GM04504 (cell line): ENCODE measurements at places on chromosomes 4 and X.

- no peak for DNase-seq
Measured at GRCh38 chrX:24732766-24733500, 39.2 kb downstream of the POLA1 start.

GRCh38 chr4:72994670-72995069 lies 74.8 kb downstream of the COX18 start:
- no peak for DNase-seq

GRCh38 chr4:56301181-56301996 lies 85.9 kb downstream of the AASDH start:
- peak; percentile 68 for DNase-seq

- DNase-seq, result no peak
Measured at GRCh38 chrX:50115973-50116372, 84.8 kb downstream of the AKAP4 start.

DNA sequence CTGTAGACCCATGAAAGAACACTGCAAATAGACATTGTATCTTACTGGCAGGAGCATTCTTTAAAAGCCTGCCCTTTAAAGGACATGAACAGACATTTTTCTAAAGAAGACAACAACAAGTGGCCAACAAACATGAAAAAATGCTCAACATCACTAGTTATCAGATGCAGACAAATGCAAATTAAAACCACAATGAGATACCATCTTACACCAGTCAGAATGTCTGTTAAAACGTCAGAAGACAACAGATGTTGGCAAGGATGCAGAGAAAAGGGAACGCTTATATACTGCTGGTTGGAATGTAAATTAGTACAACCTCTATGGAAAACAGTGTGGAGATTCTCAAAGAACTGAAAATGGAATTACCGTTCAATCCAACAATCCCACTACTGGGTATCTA lies 77.2 kb downstream of the ATP10D start:
- DNase-seq, result no peak

DNA sequence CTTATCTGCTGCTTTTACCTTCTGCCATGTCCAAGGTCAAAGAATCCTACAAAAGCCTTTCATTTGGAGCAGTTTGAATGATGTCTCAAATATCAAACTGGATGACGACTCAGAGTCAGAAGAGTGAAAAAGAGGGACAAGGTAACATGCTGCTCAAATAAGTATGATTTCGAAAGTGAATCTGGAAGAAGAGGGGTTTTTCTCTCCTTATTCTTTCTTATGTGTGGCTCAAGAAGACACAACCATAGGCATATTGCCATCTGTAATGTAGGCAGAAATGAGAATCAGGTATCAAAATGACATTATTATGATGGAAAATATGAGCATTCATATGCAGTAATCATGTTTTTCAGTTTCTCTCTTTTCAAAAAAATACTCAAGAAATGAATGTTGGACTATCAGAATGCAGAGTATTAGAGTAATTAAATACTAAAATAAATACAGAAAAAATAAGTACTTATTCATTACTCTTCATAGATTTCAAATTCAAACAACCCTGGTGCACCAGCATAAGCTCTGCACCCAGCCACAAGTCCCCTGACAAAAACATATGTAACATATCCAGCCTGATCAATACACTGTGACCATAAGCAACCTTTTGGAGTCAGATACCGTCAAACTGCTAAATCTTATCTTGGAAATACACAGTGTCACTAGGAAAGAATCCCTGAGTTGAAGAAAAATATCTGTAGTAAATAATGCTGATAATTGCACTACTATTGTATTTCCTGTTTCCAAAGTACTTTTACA lies 468.6 kb downstream of the INPP4B start:
- no peak for DNase-seq

- no peak for DNase-seq
Measured at GRCh38 chr4:173591760-173592159, 61.7 kb upstream of the HAND2 start.

DNA sequence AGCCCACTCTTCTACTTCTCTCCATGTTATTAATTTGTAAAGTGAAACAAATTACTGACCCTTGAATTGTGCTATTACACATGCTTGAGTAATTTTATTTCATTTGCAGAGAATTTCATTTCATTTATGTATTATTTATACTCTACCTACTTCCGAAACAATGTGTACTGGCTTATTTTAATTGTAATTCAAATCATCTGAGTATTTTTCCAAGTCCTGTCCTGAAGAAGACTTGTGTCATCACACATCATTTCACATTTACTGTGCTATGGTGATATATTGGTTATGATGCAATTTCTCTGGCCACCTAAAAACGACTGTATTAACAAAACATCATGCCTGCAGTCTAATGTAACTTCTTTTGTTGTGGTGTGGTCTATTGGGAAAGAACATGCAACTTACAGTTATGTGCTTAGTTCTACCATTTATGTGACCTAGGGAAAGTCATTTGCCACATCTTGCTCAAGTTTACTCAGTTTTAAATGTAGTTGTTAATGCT lies 384.5 kb downstream of the RPA4 start:
- DNase-seq, result no peak

DNA sequence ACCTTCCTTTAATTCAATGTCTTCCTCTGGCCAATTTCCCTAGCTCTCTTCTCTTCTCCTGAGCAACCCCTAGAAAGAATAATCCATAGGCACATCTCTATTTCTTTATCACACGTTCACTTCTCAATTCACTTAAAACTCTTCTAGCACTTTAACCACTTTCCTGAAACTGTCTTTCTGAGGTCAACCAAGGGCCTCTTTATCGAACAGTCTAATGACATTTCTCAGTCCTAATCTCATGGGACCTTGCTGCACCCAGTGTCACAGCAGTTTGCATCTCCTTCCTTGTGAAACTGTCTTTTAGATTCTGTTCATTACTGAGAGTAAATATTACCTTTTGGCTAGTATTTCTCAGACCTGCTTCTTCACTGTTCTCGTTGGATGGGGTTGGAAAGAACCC lies 285.3 kb upstream of the RASGEF1B start:
- no peak for DNase-seq

GRCh38 chr4:38664706-38665401 lies 855 bp downstream of the KLF3 start:
- DNase-seq, result no peak

GRCh38 chrX:57329008-57329407 lies 42.5 kb downstream of the FAAH2 start:
- no peak for DNase-seq

GRCh38 chr4:147528054-147528453 lies 47.2 kb downstream of the EDNRA start:
- DNase-seq, result no peak

GRCh38 chrX:57821703-57822387 lies 88.4 kb downstream of the ZXDA start:
- peak; percentile 23 for DNase-seq

DNA sequence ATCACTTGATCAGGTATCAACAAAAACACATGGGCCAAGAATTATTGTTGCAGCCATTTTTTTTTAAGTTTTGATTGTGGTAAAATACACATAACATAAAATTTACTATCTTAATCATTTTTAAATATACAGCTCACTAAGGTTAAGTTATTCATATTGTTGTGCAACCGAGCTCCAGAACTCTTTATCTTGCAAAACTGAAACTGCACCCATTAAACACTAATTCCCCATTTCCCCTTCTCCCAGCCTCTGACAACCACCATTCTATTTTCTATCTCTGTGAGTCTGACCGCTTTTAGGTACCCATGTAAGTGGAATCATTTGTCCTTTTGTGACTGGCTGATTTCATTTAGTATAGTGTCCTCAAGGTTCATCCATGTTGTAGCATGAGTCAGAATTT lies 126.2 kb upstream of the NDP start:
- no peak for DNase-seq

DNA sequence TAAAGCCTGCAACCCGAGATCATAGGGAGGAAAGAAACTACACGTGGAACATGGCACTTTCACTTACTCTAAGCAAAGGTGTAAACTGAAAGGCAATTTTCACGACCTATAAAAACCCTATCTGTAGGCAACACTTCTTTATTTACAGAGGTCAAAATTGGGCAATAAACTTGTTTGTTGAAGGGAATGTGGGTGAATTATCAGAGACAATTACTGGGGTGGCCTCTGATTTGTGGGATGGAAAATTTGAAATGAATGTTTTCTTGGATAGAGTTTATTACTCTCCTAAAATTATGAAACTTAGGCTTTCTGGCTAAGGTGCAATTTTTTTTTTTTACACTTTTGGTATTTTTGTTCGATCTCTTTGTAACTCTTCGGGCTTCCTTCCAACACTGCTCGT lies 734.1 kb upstream of the TENM3 start:
- no peak for DNase-seq

GRCh38 chr4:77126809-77127208 lies 30.2 kb upstream of the CCNG2 start:
- DNase-seq, result no peak

GRCh38 chr4:53558065-53558801 lies 33.1 kb downstream of the LNX1 start:
- no peak for DNase-seq

DNA sequence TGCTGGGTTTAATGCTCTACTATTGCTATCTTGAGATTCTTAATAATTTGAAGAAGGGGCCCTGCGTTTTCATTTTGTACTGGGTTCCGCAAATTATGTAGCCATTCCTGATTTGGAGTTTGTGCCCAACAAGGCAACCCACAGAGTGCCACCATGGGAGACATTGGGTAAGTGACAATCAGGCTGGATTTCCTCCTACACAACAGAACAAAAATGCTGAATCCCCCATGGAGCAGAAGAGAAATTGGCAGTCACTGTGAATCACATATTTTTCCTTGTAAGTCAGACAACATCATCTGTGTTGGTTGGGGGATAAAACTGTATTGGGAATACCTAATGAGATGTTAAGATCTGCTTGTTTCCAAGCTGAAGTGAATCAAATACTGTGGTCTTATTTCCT lies 80.9 kb downstream of the CNGA2 start:
- no peak for DNase-seq

- no peak for DNase-seq
Measured at GRCh38 chrX:68826113-68826980, 2.5 kb upstream of the EFNB1 start.

- no peak for DNase-seq
Measured at GRCh38 chr4:35818520-35818919, 425.8 kb downstream of the ARAP2 start.

GRCh38 chr4:57740625-57741190 lies 630.5 kb upstream of the IGFBP7 start:
- DNase-seq, result no peak

DNA sequence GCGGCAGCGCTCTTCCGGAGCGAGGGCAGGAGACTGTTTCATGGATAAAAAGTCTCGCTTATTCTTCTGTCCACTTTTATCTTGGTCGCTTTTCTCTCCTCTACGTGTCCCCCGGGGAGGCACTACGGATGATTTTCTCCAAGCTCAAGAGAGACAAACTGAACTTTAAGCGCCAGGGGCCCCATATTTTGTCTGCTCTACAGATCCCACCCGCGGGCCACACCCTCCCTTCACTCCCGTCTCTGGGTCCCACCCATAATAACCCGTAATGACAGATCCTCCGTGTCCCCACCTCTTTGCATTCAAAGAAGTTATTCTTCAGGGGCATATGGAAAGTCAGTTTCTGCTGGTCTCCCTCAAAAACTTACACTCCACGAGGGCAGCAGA lies at the start of gene CORIN:
CORIN (minus strand) TSS at position 160 of the 387 bp plus-strand sequence; CDS start at position 42, 118 bp downstream.
- DNase-seq, result no peak

DNA sequence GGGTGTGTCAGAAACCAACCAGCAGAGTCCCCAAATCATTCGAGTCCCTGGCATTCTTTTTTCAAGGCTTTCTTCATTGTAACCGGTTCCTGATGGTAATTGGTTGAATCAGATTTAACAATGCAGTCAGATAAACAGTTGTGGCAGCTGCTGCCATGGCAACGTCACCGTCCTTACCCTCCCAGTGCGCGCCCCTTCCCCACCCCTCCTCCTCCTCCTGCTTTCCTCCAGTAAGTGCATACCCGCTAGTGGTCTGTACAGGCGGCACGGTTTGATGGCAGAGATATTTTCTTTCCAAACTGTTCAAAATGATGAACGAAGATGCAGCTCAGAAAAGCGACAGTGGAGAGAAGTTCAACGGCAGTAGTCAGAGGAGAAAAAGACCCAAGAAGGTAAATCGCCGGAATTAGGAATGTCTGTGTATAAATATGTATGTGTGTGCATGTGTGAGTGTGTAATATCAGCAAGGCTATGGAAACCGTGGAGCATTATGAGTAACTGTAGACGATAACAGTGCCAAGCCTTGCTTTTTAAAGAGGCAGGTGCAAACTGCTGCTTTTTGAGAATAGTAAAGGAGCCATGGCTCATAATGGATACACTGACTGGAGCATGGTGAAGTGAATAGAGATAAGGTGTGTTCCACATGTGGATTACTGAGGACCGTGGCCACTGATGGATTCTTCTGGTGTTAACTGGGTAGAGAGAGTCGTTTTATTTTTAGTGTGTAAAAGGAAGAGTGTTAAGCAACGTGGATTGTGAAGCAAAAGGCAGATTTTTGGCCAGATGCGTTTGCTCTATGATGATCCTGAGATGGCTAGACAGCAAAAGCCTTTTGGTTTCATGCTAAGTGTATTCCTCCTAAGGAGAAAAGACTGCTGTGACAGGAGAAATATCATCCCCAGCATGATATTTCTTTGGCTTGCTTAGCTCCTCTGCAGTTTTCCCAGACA lies at the start of gene ANK2:
ANK2 (plus strand) TSS at position 233 of the 950 bp plus-strand sequence; CDS start at position 309, 76 bp downstream.
- DNase-seq, result no peak

GRCh38 chr4:41820473-41820872 lies 71.9 kb upstream of the PHOX2B start:
- no peak for DNase-seq

GRCh38 chrX:30282527-30282926 lies 26.7 kb downstream of the NR0B1 start:
- no peak for DNase-seq

GRCh38 chr4:57157596-57158137 lies 47.5 kb upstream of the IGFBP7 start:
- DNase-seq, result no peak

DNA sequence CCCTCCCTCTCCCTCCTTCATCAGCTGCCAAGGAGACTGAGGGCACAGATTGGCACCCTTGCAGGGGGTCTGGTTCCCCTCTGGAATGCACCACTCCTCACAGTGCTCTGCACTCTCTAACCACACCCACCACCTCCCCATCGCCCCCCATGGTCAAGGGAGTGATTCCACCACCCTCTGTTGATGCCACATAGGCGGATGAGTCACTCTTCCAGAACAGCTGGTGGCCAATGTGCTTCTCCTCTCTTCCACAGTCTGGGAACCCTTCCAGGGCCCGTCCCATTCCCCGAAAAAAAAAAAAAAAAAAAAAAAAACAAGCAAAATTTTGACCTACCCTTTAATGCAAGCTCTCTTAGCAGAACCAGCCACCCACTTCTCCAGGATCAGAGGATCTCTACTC lies 341.3 kb upstream of the KLF3 start:
- DNase-seq, result peak; percentile 51

- no peak for DNase-seq
Measured at GRCh38 chrX:144334577-144334976, 450.7 kb downstream of the UBE2NL start.

GRCh38 chr4:182918791-182919302 lies 1.7 kb upstream of the DCTD start:
- no peak for DNase-seq
